ENCODE measurements at places on chromosomes 2 and 18.

DNA sequence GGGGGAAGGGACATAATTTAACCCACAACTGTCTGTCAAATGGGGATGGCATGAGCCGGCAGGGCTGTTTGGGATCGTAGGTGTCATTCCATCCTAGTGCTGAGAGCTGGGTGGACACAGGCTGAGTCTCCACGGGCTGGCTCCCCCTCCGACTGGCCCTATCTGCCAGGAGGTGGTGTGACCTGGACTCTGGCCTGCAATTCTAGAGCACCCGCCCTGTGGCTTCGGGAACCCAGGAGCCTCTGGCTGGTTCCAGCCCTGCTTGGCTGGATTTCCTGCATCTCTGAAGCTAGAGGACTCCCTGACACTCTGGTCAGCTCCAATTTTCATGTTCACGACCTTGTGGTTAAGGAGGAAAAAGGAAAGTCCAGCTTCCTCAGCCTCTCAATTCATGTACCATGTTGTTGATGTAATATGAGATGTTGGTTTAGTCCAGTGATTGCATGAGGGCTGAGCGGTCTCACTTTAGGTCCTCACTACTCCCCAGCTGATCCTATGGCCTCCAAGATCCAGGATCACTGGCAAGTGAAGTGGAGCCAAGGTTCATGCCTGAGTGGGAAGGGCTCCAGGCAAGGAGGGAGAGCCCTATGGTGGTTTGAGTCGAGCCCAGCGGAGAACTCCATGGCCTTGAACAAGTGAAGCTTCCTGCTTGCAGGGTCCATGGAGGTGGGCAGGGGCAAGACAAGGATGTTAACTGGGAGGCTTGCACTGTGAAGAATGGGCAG, 169.1 kb downstream of the NDUFA10 start:
- no peak for DNase-seq

- DNase-seq: no peak
Measured at GRCh38 chr2:69652206-69652605, 8.7 kb upstream of the AAK1 start.

GRCh38 chr18:9516437-9517064, 41.2 kb downstream of the RALBP1 start:
- DNase-seq: no peak

GRCh38 chr2:158393886-158394285, 62.7 kb downstream of the CCDC148 start:
- DNase-seq: no peak

GRCh38 chr2:98545591-98545990, 62.7 kb downstream of the COA5 start:
- DNase-seq: no peak

DNA sequence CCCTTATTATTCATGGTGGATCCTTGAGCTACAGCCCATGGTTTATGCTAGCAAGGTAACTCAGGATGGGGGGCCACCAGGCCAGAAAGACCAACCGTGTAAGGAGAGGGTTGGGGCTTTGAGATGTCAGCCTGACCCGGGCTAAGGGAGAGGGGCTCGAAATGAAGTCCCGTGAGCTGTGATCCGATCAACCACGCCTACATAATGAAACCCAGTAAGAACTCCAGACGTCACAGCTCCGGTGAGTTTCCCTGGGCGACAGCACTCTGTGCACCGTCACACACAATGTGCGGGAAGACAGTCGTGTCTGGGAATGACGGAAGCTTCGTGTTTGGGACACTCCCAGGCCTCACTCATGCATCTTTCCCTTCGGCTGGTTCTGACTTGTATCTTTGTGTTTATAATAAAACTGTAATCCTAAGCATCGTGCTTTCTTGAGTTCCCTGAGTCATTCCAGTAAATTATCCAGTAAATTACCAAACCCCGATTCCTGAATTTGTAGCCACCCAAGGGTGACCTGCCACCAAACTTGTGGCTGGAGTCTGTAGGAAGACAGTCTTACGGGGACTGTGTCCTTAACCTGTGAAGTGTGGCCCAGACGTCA, 44.2 kb downstream of the CYP27C1 start:
- no peak for DNase-seq

DNA sequence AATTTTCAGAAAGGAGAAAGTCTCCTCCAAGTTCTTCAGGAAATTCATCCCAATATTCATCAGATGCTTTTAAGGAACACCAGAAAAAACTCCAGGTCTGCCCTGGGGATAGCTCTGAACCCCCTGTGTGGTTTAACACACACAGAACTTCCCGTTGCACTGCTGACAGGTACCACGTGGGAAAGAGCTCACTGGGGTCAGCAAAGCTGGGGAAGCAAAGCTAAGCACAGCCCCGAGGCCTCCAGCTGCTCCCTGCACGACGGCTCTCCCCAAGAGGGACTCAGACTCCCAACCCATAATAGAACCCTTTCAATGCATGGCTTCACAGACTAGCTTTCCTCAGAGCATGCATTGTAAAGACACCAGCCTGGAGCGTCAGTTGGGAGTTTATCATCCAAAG, 28.0 kb downstream of the ADI1 start:
- no peak for DNase-seq

- DNase-seq: peak; percentile 58
Measured at GRCh38 chr2:71071681-71072398, 3.4 kb downstream of the NAGK start.

- DNase-seq: no peak
Measured at GRCh38 chr2:23367760-23368159, 17.2 kb upstream of the KLHL29 start.

DNA sequence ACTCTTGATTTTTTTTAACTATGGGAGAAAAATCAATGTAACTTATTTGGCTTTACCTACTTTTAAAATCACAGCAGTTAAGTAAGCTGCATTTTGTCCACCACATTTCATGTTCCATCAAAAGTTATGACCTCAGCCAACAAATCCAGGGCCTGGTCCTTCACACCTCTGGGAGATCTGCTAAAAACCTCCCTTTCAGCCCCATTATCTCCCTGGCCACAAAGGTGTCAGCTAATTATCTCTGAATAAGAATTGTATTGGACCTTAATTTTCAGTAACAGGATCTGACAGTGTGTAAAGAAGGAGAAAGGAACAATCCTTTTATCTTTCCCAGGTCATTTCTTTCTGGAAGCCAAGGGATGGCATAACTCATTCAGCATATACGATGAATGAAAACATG, 359.3 kb downstream of the TMEM182 start:
- no peak for DNase-seq

DNA sequence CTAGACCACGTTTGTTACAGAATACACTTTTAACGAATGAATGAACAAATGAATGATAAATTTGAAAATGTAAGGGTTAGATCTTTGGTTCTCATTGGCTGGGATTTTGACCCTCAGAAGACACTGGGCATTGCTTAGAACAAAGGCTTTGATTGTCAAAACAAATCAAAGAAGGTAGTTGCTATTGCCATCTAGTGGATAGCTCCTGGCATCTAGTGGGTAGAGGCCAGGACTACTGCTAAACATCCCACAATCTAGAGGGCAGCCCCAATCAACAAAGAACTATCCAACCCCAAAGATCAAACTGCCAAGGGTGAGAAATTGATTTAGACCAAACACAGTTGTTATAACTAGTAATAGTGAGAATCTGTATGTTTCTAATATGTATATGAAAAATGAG, 552.3 kb downstream of the KCNJ3 start:
- no peak for DNase-seq

- DNase-seq: no peak
Measured at GRCh38 chr2:176854062-176854461, 358.5 kb upstream of the HNRNPA3 start.

DNA sequence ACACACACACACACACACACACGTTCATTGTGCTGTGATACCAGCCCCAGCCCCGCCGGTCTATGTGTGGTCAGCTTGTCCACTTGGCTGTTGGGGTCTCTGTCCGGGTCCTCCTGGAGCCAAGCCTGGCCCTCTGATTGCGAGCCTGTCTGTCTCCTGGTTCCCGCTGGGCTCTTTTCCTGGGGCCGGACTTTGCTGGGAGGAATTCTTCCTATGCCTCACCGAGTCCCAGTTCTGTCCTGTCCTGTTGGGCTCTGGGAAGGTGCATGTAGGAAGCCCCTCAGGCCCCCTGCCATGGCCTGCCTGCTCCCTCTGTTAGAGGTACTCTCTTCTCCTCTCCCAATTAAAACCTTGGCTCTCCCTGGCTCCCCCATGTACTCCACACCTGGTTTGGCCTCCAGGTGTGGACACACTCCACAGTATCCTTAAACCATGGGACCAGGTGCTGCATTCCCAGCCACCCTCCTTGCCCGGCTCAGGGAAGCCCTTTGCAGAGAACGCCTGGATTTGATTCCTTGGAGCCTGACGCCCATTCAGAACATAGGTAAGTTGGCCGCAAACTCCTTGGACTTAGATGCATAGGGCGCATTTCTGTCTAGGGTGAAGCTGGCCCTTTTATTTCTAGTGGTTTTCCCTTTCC, 42.3 kb downstream of the CABLES1 start:
- DNase-seq: no peak

- DNase-seq: no peak
Measured at GRCh38 chr18:69401972-69402532, 1.4 kb downstream of the DOK6 start.

- DNase-seq: no peak
Measured at GRCh38 chr2:128682266-128682665, 363.6 kb upstream of the HS6ST1 start.
